ENCODE measurements at places on chromosomes 16 and 17.

GRCh38 chr16:10343124-10343760 is 42.6 kb upstream of the ATF7IP2 start:
- DNase-seq = no peak

- DNase-seq = no peak
Observed at GRCh38 chr16:50688083-50688482, 5.3 kb upstream of the NOD2 start.

DNA sequence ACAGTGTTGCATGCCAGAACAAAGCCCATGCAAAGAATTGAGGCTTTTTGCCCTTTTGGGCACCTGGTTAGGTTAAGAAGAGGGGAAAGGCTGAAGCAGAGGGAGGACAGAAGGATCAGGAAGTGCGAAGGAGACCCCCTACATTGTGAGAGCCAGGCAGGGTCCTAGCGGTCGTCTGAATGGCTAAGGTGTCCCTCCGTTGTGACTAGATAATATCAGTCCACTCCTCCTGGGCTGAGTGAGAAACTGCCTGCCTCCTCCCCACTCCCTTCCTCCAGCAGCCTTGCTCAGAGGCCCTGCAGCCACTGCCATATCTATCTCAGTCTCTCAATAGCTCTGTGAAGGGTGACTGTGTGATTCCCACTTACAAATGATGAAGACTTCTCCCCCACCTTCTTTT is 75.1 kb downstream of the WSB1 start:
- no peak for DNase-seq

- no peak for DNase-seq
Observed at GRCh38 chr17:79835953-79836509, 3.2 kb downstream of the CBX4 start.

DNA sequence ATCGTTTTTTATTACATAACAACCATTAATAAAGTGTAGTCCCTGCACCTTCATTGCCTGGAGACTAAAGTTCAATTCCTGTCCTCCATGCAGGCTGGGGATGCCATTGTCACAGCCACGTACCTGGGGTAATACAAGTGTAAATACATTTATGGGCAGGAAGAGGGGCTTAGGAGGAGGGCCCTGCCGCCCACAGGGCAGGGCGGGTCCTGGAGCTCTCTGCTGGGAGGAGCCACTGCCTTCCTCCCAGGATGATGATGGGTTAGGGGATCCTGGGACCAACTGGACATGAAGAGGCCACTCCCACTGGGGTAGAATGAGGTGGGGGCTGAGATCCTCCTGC is 44.1 kb upstream of the SLC38A10 start:
- no peak for DNase-seq

GRCh38 chr17:56866496-56866895 is 32.5 kb downstream of the DGKE start:
- no peak for DNase-seq
